ENCODE measurements at places on chromosomes 4 and X.

- no peak for DNase-seq
Measured at GRCh38 chrX:37976153-37976552, 30.2 kb upstream of the SYTL5 start.

- DNase-seq: no peak
Measured at GRCh38 chrX:1394731-1395501, 3.0 kb upstream of the SLC25A6 start.

GRCh38 chrX:44507292-44507691 is 35.4 kb downstream of the FUNDC1 start:
- DNase-seq: no peak

GRCh38 chr4:142367418-142368180 is 478.5 kb downstream of the INPP4B start:
- DNase-seq: no peak

- DNase-seq: no peak
Measured at GRCh38 chr4:11397146-11397545, 31.5 kb downstream of the HS3ST1 start.

DNA sequence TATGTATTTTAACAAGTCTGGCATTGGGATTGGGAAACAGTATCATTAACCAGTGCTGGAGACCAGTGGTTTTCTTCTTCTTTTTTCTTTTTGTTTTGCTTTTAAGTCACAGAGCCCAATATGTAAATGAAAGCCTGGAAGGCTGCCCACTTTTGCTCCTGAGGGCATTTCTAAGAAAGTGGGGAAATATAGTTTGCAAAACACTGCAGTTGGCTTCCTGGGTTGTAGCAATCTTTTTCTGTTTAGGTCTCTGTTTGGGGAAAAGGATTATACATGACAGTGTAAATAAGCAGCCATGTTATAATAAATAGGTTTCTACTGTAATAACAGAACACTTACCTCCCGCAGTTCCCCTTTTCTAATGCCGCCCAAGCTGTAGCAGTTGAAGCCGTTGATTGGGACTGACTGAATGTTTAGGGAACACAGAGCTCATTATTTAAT is 105.5 kb downstream of the TMEM164 start:
- no peak for DNase-seq

GRCh38 chr4:87360338-87360935 is 30.6 kb downstream of the HSD17B11 start:
- DNase-seq: no peak

DNA sequence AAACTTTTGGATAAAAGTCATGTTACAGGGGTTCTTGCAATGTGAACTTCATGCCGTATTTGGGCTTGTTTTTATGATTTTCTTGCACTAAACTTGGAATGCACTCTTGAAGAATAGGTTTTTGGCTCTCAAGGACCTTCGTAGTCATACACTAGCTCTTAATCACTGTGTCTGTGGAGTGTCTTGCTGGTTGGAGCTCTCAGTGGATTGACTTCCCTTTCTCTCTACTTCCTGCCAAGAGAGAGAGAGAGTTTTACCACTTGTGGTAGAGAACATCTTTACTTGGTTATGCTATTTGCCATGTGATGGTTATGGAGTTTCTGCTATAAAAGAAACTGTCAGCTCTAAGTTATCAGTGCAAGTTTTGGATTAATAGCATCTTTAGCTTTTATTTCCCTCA is 112.4 kb downstream of the BMPR1B start:
- no peak for DNase-seq

DNA sequence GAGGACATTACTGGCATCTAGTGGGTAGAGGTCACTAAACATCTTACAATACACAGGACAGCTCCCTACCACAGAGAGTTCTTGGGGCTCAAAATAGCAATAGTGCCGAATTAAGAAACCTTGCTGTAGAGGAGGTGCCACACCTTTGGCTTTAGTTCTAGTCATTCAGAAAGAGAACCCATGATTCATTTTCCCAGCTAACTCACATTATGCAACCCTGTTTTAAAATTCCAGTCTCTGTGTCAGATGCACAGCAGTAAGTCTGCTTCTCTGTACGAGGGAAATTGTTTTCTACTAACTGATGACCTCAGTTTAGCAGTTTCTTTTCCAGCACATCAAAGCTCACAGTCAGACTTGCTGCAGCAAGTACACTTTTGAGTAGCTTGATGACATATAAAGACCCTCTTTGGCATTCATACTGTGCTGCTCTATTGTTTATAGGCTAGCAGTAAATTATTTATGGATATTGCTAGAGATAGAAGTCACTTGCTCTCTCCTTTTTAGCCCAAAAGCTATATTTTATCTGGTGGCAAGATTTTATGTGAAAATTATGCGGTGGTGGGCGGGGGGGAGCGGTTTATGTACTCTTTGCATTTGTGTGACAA is 487.8 kb upstream of the MAGEB18 start:
- DNase-seq: no peak

GRCh38 chr4:135365065-135365464 is 1163.5 kb upstream of the PABPC4L start:
- no peak for DNase-seq

- no peak for DNase-seq
Measured at GRCh38 chrX:136616987-136617685, 30.8 kb upstream of the CD40LG start.

DNA sequence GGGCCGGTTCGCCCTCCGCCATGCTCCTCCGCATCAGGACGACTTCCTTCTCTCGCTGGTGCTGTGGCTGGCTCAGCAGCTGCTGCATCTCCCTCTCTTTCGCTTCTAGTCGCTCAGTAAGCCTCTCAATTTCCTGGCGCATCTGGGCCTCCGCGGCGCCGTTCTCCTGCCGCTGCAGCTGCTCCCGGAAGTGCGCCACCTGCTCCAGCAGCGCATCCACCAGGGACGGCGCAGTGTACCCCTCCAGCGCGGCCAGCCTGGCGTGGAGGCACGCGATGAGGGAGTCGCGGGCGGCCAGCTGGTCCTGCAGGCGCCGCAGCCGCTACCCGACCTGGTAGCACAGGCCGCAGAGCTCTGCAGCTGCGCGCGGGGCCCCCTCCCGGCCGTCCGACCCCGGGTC is 97.4 kb upstream of the MED14 start:
- DNase-seq: no peak

DNA sequence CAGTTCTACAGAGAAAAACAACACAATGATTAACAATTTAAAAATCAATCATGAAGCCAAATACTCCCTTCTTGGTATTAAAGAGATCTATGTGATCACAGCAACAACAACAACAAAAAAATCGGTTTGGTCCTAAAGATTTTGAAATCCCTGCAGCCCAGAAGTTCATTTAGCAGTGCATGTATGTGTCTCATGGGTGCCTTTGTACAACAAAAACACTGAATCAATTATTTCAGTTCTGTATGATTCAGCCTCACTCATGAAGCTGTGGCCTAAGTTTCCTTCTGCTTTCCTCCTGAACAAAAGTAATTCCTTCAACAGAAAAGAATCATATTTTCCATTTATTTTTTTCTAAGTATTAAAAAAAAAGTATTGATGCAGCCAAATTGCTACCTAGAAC is 393.4 kb upstream of the NDST3 start:
- DNase-seq: no peak

GRCh38 chrX:130330706-130331105 is 9.0 kb upstream of the SLC25A14 start:
- DNase-seq: no peak

- DNase-seq: no peak
Measured at GRCh38 chr4:186904101-186904500, 180.4 kb upstream of the FAT1 start.

DNA sequence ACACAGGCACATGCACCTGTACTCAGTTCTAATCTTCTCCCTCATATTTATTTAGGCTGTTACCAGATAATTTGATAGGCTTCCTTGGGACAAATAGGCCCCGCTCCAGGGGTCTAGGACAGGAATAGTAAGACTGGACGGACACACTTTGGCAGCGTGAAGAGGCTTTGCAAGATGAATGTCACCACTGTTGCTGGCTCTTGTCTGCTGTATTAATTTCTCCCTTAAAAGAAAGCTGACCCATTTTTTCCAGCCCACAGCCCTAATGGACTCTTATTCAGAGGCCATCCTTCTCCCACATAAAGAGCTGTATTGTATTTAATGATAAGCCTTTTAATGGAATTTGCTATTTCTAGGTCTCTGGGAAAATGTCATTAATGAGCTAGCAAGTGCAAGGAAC is 18.0 kb downstream of the FAM184B start:
- DNase-seq: no peak

GRCh38 chrX:123909523-123909922 is 49.7 kb downstream of the XIAP start:
- no peak for DNase-seq

DNA sequence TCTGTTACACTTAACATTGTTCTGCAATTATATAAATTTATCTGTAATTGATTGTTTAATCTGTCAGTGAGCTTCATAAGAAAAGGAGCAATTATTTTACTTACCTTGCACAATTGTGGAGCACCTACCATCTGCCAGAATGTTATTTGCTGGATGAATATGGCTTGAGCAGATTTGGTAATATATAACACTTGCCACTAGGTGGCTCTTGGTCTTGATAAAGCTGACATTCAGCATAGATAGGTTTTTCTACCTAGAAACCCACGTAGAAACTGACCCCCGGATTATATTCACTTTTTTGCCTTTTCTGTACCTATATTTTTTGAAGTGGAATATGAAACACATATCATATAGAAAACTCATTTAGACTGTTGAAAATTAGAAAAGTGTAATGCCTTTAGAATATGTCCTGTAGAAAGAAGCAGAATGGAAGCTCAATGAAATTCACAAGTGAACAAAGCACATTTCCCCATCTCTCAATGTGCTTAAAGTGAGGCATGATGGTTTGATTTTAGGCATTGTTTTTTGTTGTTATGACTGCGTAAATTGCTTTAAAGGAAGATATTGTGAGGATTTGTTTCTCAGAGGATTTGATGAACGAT is 9.5 kb downstream of the RBPJ start:
- no peak for DNase-seq

- no peak for DNase-seq
Measured at GRCh38 chr4:143346206-143346605, 9.5 kb downstream of the GAB1 start.

- DNase-seq: no peak
Measured at GRCh38 chrX:48676893-48677270, 6.7 kb upstream of the WAS start.

DNA sequence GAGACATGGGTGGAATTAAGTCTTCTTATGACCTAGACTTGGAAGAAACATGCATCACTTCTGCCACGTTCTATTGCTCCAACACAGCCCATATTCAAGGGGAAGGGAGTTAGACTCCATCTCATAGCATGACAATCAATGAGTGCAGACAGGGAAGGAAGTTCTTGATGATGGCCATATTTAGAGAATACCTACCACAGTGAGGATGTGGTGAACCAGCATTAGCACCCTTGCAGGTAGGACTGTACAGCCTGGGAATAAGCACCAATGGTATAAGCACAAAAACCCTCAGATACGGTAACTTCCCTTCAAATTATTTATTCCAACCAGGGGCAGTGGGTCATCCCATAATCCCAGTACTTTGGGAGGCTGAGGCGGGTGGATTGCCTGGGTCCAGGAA is 29.8 kb downstream of the PAGE2 start:
- no peak for DNase-seq
